ENCODE measurements at places on chromosomes 16 and 17.

DNA sequence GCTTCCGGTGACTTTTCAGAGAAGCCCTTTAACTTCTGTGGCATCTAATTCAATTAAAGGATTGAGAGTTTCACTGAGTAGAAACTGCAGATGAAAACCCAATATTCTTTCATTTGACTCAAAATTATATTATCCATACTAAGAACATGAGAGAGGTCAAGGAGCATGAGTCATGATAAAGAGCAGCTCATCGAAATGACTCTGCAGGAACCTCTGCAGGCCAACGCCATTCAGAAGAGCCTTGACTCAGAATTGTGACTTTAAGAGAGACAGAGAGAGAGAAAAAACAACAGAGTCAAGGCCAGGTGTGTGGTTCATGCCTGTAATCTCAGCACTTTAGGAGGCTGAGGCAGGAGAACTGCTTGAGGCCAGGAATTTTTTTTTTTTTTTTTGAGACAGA, 417.2 kb upstream of the XYLT1 start:
- ATAC-seq: no peak

DNA sequence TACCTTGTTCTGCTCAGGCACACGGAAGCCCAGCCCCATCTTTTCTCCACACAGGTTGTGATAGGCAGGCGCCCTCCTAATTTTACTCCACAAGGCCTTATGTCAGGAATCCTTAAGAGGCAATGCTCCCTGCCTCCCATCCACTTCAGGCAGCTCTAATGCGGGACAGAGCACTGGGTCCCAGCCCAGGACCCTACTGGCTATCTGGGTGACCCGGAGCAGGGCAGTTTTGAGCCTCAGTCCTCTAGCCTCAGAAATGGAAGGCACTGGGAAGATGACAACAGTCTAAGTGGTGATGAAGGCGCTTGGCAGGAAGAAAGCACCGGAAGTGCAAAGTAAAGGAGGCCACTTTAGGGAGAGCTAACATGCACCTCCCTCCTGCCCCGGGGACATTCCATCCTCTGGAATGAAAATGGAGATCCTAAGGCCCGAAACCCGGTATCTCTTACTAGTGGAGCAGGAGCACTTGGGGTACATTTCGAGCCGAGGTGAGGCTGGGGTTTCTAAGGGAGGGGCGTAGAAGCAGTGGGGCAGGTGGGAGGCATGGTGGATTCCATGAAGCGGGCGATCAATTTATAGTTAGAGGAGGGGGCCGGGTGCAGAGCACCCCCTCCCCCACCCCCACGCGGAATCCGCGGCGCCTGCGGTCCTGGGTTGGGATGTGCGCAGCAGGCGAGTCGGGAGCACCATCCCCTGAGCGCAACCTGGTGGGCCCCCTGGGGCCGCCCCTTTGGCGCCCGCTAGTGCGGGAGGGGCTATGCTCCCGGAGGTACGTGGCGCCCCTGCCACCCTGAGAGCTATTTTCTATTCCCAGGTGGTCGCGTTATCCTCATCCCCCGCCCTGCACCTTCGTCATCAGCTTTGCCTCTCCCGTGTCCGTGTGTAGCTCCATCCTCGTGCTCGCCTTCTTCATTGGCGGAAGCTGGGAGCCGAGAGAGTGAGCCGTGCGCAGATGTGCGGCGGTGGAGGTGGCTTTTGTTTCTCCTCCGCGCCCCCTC, 4.9 kb downstream of the MT1F start:
- ATAC-seq: peak; percentile 22

DNA sequence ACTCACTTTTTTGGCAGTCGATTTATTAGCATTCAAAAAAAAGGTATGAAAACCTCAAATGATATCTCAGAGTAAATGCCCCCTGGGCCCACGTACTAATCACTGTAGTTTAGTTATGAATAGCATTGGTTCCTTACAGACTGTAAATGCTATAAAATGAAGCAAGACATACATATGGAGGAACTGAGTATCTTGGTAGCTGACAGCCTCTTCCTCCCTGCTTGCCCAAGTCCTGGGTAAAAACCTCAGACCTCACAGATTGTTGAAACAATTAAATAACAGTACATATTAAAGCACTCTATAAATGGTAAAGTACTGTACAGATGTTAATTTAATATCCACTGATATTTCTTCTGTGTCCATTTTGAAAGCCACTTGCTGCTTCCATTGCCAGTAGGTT, 33.2 kb upstream of the ABCC11 start:
- no peak for ATAC-seq

DNA sequence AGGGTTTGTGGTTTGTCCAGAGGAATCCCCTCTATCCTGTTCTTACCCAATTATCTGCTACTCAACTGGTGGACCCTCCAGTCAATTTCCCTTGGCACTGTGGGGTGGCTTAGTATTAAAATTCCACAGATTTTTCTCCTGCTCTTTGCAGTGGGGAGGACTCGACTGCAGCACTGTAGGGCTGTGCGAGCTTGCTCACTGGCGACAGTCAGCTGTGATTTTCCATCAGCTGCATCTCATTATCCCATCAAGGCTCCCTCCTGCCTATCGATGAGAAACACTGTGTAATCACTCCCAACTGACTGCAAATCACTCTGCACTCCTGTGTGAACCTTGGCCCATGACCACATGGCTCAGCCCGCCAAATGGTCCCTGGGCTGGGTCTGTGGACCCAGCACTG, 90.5 kb upstream of the MAF start:
- no peak for ATAC-seq

GRCh38 chr16:24685539-24686432, 43.7 kb upstream of the TNRC6A start:
- ATAC-seq: no peak

DNA sequence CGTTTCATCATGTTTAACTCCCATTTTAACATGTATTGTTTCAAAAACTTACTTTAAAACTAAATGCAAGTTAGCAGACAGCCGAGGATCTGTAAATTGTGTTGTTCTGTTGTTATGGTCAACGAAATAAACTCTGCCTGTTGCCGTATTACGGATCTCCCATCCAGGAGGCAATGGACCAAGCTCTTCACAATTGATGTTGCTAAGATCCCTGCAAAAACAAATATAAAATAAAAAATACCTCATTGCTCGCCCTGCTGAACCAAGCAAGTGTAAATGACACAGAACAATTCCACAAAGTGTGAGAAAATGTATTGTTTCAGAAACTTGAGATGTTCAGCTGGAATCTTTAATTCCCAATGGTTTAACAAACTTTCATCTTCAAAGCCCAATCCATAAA, 65.0 kb downstream of the CEP95 start:
- ATAC-seq: no peak

DNA sequence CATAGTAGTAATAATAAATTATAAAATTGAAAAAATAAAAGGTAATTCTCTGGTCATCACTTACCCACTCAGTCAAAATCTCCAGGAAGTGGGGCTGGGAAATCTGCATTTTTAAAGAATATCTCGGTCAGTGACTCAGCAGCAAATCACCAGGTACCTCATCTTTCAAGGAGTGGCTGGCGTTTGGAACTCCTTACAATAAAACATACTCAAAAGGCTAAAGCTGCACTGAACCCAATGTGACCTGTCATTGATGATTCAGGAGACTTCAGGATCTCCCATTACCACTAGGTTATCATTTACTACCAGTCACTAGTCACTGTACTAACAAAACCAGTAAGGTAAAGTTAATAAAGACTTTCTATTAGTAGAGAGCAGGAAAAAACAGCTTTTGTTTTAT, 21.5 kb upstream of the RFFL start:
- no peak for ATAC-seq

DNA sequence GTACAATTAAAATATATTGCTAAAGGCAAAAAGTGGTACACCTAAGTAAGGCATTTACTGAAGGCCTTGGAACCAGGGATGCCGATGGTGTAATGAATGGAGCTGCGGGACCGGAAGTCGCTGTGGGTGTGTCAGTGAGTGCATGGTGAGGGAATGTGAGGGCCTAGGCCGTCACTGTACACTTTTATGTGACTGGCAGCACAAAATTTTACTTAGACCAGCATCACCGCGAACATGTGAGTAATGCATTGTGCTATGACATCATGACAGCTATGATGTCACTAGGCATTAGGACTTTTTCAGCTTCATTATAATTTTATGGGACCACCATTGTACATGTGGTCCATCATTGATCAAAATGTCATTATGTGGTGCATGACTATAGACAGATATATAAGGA, 14.7 kb downstream of the ALOX15B start:
- no peak for ATAC-seq

DNA sequence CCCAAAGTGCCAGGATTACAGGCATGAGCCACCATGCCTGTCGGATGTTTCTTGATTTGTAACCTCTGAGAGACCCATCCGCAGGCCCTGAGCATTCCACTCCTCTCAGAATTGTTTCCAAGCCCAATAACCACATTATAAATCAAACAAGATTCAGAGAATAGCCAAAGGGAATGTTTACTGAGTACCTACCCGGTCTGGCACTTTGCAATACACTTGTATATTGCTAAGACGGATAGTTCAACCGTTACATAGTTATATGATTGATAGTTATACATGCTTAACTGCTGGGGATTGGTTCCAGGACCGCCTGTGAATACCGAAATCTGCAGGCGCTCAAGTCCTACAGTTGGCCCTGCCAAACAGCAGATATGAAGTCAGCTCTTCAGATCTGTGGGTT, 3.0 kb upstream of the KAT8 start:
- ATAC-seq: no peak

DNA sequence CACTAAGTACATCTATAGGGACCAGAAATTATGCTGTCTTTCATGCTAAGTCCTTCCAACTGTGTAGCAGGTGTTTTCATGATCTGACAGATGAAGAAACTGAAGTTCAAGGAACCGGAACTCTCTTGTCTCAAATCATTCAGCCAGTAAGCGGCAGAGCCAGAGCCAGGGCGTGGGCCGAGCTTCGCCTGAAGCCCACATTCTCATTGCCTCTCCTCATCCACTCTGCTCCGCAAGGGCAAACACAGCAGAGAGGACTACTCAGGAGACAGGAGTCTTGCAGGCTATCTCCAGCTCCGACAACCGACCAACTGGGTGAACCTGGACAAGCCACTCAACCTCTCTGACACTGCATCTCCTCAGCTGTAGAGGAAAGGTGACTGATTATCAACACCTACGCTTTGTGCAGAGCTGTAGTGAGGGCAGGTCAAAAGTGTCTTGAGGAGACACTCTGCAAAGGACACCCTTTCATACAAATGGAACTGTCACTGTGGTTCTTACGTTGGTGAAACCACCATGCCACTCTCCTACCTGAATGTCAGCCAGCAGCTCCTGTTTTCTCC, 72.9 kb downstream of the CYTH1 start:
- ATAC-seq: peak; percentile 74

GRCh38 chr17:55202896-55203295, 61.9 kb upstream of the HLF start:
- ATAC-seq: no peak

- ATAC-seq: no peak
Observed at GRCh38 chr17:34015253-34015652, 239.8 kb upstream of the CCL2 start.

- ATAC-seq: no peak
Observed at GRCh38 chr16:69924777-69925191, 26.4 kb upstream of the CLEC18A start.

GRCh38 chr16:56417138-56417537, 8.2 kb downstream of the AMFR start:
- no peak for ATAC-seq

GRCh38 chr16:54817432-54817831, 113.2 kb upstream of the IRX5 start:
- ATAC-seq: no peak

GRCh38 chr17:78428836-78429617, 50.6 kb downstream of the PGS1 start:
- ATAC-seq: no peak
